Stimulated activated CD8-positive, alpha-beta memory T cell treated with anti-CD3 and anti-CD28 coated beads, Interleukin-4, amount 100 ng/mL, for 1 hour (primary cell): ENCODE measurements at places on chromosomes 6 and 20.

DNA sequence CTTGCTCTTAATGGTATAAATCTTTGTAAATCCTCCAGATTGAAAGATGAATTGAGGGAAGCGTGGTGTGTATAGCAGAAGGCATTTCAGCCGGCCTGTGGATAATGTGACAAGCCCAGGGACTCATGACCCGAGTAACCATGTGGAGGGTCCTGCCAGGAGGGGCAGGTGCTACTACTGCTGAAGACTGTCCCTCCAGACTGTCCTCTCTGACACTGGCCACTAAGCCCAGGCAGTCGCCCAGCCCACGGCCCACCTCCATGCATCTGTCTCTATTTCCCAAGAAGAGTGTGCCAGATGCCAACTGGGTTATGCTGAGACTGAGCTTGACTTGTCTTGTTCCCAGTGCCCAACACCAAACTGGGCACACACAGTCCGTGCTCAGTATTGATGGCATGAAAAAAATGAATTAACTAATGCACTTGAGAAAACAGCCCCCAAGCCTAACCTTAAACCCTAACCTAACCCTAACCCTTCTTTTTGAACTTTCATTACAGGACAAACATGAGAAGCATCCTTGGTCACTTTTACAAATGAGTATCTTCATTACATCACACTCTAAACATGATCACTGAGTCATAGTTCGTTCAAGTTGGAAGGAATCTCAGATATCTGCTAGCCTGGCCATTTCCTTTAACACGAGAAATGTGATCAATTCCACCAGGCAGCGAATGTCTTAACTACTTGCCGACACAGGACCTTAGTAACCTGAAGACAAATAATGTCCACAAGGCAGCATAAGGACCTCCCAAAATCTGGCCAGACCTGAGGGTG is 182.2 kb upstream of the RREB1 start:
- DNase-seq, result no peak

- DNase-seq, result no peak
Measured at GRCh38 chr6:148307405-148307804, 35.2 kb upstream of the SASH1 start.

- DNase-seq, result no peak
Measured at GRCh38 chr20:11982955-11983470, 65.3 kb downstream of the BTBD3 start.

- no peak for DNase-seq
Measured at GRCh38 chr6:25627001-25627400, 25.0 kb upstream of the SCGN start.

DNA sequence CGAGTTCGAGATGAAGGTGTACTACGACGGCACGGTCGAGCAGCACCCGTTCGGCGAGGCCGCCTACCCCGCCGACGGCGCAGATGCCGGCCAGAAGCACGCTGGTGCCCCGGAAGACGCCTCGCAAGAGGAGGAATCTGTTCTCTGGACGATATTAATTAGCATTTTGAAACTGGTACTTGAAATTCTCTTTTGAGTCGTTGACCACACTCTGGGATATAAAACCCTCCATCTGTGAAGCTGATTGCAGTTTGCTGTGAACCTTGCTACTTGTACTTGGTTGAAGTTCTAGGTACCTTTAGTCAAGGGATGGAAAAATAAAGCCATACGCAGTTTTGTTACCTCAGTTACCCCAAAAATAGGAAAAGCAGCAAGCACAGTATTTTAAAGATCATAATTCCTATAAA is 917 bp downstream of the C6orf120 start:
- no peak for DNase-seq

GRCh38 chr20:2602746-2603145 is 49.7 kb upstream of the NOP56 start:
- DNase-seq, result no peak

DNA sequence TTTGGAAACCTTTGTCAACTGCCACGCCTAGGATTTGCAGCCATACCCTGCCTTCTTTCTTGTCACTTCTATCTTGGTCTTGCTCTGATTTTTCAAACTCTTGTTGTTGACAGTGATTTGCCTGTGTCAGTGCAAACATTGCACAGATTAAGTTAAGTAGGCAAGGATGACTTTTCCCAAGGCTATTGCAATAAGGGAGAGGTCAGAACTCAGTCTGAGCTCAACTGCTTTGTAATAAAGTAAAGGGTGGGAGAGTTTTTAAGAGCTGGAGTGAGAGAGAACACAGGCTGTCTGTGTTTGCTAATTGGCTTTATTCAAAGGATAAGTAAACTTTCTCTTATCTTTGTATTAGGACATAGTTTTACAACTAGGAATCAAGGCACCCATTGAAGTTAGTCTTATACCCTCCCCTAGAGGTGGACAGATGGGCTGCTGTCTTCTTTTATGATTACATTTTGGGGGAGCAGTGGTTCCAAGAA is 448.6 kb downstream of the PHF3 start:
- no peak for DNase-seq

DNA sequence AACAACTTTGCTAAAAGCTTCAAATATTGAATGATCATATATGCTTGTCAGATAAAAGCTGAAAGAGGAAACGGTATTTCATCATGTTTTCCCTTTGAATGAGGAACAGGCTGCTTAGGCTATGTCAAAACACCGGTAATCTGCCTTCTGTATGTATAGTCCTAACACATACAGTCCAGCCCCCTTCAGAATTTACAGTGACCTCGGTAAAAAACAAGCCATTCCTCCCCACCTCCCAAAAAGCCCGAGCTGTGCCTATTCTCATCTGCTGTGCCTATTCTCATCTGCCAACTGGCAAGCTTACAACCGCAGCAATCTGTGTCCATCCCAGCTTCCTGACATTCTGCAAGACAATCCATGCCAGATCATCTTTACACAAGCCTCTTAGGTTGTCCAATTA is 26.8 kb upstream of the UBE2J1 start:
- no peak for DNase-seq

- no peak for DNase-seq
Measured at GRCh38 chr6:56220078-56220477, 27.3 kb downstream of the COL21A1 start.

DNA sequence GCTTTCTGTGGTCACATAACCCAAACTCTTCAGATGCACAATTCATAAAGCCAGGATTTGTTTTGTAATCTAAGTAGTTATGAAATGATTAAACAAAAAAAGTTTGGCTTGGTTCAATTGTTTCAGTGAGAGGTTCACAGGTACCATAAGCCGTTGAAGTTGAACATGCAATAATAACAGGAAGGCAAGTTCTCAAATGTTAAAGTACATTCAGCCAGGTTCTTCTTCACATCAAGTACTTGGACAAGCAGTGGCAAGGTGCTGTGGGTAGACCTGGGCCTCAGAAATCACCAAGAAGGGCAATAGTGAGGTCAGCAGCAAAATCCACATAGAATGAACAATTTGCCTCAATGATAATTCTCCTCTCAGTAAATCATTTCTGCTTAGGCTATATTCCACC is 175.5 kb downstream of the EPM2A start:
- DNase-seq, result no peak

GRCh38 chr6:1678201-1678600 is 68.5 kb downstream of the FOXC1 start:
- no peak for DNase-seq

GRCh38 chr6:93213028-93213427 is 206.3 kb downstream of the EPHA7 start:
- DNase-seq, result no peak

DNA sequence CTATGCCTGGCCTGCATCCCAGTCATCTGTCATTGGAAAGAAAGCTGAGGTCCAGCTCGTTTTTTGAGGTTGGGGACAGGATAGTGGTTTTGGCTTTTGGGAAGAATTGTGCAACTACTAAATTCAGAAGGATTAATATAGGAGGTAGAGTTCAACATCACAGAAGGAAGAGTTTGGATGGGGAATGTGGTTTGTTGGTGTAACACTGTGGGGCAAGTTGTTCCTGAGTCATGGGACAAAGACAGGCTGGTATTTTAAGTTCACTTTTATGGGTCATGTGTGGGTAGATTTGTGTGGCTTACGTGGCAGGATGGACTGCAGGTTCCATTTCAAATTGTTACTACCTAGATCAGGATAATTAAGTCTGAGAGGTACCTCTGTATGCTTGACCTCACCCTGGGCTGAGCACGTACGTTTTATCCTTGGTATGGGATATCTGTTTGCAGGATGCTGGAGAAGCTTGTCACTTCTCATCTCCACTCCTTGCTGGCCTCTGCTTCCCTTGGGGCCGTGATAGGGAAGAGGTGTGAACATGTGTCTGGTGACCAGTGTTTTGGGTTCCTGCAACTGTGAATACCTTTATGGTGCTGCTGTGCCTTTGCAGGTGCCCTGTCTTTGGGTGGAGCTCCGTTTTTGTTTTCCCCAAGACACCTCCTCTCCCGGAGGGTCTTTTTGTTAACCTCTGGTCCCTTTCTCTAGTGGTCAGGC is 177.6 kb downstream of the JARID2 start:
- DNase-seq, result no peak

GRCh38 chr6:126664271-126664670 is 324.4 kb downstream of the CENPW start:
- DNase-seq, result no peak
